ENCODE measurements at places on chromosomes 1 and 21.
A peak's percentile ranks its signal among the peaks of the same experiment; 100 is the strongest.

DNA sequence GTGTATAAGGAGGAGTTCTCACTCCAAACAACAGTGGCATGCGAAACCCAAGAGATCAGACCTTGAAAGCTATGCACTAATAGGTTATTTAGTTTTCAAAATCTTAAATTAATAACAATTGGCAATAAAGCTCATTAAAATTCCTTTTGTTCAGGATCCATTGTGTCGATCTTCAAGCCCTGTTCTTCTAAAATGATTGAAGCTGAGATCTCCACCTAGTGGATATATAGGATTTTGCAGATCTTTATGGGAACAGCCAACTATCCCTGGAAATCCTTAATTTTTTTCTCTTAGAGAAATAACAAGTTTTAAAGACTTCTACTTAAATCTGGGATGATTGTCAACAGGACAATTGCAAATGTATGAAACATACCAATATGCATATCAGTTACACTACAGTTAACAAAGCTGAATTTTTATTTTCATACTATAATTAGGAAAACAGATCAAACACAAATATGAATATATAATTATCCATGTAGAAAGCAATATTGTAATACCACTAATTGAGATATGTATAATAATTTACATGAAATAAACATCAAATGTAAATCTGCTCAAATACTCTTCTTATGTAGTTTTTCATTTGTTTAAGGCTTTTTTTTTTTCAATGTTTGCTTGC, 43.3 kb downstream of the LRRC53 start:
- DNase-seq: no peak

DNA sequence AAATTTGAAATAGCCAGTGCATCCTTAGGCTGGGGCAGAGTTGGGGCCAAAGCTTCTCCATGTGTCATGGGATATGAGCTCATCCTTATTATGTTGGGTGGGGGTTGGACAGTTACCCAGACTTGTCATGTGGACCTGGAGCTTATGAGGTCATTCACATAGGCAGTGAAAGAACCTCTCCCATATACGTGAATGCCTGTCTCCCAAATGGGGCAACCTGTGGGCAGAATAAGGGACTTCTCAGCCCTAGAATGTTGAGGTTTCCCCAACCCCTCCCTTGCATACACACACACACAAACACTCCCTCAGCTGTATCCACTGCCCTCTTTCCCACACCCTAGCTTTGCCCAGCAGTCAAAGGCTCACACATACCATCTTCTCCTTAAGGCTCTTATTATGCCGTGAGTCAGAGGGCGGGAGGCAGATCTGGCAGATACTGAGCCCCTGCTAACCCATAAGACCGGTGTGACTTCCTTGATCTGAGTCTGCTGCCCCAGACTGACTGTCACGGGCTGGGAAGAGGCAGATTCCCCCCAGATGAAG, 2.3 kb upstream of the IVL start:
- DNase-seq: no peak

- no peak for DNase-seq
Observed at GRCh38 chr1:155940993-155941844, at the start of gene RXFP4. TSS of gene RXFP4 (plus strand) at chr1:155941638. CDS start at chr1:155941710, 72 bp downstream.

GRCh38 chr1:46197964-46198811, at the start of gene POMGNT1:
TSS of gene POMGNT1 (minus strand) at chr1:46198434. CDS start at chr1:46197821, 613 bp downstream.
- DNase-seq: peak; percentile 73

GRCh38 chr1:19643121-19643520, 990 bp upstream of the NBL1 start:
- DNase-seq: no peak

- DNase-seq: no peak
Observed at GRCh38 chr1:65179148-65179547, 31.1 kb downstream of the AK4 start.

GRCh38 chr1:33396188-33397124, 34.4 kb downstream of the PHC2 start:
- no peak for DNase-seq

- DNase-seq: no peak
Observed at GRCh38 chr1:196277860-196278259, 330.4 kb downstream of the KCNT2 start.

- DNase-seq: no peak
Observed at GRCh38 chr21:45592626-45593134, 50.4 kb upstream of the SLC19A1 start.

GRCh38 chr1:170993717-170994116, 58.4 kb downstream of the MROH9 start:
- no peak for DNase-seq

DNA sequence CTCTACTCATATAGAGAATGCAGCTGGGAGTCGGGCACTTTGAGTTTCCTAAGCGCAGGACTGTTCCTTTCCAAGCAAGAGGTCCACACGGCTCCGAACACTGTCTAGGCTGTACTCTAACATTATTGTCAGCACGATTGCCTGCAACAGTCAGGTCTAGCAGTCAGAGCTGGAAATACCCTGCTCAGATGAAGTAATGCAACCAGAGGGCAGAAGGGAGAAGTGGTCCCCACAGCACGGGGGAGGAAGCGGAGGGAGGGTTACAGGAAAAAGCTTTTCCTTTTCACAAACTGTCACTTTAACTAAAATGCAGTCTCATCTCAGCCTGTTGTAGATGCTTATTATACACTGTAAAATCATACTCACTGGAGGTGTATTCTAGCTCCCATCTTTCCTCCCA, 98.9 kb upstream of the SLC44A3 start:
- DNase-seq: no peak

DNA sequence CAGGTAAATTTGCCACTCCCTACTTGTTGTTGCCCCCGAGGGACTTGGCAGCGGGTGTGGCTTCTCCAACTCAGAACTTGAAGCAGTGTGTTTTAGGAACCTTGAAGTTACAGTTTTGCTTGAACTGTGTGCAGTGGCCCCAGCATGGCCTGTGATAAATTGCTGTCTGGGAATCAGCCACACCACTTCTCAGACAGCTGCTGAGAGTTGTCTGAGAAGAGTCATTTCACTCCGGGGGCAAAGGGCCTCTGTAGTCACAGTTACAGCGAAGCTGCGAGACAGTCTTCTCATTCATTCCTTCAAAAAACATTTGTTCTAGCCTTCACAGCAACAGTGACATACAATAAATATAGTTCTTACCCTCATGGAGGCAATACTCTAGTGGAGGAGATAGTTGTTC, 70.3 kb downstream of the PROX1 start:
- DNase-seq: no peak
